ENCODE measurements at places on chromosomes 3 and 15.

DNA sequence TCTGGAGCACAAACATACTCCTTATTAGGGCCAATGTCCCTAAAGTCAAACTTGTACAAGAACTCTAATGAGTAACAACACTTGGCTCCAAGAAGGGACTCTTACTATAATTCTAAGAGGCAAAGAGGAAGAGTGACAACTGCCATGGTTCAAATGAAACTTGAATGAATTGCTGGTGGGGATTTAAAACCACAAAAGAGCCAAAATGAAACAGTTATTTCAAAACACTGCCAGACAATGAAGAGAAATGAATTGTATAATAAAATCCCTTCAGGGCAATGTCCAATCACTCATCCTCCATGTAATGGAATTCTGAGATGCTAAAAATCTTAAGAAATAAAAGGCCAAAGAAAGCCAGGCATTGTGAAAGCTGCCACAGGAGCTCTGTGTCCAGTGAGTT, 14.2 kb downstream of the THRB start:
- DNase-seq: no peak

GRCh38 chr15:74611341-74611740, 4.3 kb upstream of the CLK3 start:
- no peak for DNase-seq

DNA sequence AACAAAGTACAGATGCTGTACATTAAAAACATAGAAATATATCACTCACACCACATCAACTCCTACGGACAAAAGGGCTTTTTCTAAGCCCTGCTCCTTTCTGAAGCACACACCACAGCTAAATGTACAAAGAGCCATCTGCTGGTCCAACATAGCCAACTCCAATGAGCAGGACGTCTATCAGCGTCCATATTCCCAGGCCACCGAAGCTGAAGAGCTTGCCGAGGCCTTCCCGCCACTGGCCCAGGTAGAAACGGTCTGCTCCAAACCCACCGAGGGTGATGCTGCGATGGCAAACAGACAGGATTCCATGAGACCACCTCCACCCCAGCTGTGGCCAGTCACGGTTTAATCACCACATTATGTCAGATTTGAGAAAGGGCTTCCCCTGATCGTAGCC, 9.8 kb downstream of the TM2D3 start:
- no peak for DNase-seq

DNA sequence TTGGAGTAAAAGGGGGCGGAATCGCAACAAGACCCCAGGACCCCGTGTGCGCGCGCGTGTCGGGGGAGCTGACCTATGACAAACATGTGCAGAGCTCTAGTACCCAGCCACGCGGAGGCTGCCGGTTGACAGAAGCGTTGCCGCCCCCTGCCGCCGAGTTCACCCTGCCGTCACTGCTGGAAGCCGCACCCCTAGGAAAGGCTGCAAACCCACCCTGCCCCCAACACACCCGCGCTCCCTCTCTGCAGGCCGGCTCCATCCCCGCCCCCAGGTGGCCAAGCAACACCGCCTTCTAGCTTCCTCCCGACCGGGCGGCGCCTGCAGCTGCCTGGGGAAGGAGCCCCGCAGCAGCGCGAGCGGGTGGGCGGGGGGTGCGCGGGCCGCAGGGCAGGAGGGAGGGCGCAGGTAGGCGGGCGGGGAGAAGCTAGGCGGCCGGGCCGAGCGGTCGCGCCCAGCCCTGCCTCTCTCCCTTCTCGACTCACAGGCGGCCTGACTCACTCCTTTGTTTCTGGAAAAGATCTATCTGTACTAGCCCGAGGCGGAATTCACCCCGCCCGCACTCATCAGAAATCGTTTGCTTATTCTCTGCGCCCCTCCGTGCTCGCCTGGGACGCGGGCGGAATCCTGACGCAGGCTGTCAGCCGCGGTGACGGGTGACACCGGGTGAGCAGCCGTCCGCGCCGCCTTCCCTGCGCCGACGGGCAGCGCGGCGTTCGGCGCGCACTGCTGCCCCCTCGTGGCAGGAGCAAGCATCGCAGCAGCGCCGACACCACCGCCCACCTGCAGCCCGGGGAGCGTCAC, 160.8 kb downstream of the GAP43 start:
- DNase-seq: peak; percentile 78

GRCh38 chr3:55620351-55621025, 133.4 kb upstream of the WNT5A start:
- DNase-seq: no peak

DNA sequence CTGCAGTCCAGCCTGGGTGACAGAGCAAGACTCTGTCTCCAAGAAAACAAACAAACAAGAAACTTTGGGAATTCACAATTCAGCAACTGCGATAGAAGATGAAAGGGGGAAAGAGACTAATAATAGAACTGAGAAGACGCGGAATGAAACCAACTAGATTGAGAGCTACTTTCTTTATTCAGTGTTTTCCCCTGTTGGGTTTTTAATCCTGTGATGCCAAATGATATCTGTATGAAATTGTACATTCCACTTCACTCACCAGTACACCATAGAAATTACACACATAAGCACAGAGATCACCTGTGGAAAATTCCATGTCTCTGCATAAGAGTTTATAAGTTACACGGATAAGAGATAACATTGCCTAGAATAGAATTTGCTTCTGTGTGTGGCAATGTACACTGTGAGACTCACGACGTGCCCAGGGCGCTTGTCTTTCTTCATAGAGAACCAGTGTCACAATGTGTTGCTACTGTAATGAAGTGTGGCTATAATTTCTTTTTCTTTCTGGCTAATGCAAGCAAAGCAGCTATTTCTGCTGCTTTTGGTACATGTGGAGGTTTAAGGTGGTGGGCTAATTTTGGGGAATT, 17.7 kb upstream of the CHST2 start:
- DNase-seq: no peak

- DNase-seq: no peak
Measured at GRCh38 chr3:172699031-172699430, 11.8 kb downstream of the NCEH1 start.

DNA sequence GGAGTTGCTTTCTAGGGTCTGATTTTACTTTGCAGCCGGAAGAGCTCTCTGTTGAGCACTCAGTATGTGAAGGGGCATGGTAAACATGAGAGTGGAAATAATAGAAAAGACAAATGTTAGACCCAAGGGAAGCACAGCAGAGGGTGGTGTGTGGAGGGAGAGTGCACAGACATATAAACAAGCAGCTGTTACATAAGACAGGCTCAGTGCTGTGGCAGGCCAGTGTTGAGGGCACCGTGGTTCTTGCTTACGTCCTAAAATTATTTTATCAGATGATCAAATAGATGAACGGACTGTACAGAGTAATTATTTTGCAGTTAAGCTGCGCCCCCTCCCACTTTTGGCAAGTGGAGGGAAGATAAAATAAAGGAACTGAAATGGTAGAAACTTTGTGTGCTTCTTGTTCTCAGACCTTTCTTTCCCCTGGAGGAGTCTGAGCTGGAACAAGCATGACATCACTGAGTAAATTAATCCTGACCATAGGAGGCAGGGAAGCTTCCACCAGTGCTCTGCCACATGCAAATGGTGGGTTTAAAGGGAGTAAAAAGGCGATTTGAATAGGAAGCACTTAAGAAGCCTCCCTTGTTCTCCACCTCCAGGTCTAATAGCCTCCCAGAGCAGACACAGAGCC, 205.6 kb downstream of the IL20RB start:
- DNase-seq: no peak

GRCh38 chr15:77024273-77025082, 29.6 kb downstream of the PSTPIP1 start:
- DNase-seq: peak; percentile 41

- DNase-seq: no peak
Measured at GRCh38 chr3:174951498-174952005, 92.4 kb downstream of the NAALADL2 start.

DNA sequence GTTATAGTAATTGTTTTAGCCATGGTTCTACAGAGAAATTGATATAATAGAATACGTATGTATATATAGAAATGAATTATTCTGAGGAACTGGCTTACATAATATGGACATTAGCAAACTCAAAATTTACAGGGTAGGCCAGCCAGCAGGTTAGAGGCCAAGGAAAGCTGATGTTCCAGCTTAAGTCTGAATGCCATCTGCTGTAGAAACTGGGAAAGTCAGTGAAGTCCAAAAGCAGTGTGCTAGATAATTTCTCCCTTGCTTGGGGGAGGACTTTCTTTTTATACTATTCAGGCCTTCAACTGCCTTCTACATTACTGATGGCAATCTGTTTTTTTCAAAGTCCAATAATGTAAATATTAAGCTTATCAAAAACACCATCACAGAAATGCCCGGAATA, 1174.7 kb downstream of the ZPLD1 start:
- DNase-seq: no peak

GRCh38 chr3:173396191-173397041, 1.1 kb upstream of the NLGN1 start:
- DNase-seq: no peak

DNA sequence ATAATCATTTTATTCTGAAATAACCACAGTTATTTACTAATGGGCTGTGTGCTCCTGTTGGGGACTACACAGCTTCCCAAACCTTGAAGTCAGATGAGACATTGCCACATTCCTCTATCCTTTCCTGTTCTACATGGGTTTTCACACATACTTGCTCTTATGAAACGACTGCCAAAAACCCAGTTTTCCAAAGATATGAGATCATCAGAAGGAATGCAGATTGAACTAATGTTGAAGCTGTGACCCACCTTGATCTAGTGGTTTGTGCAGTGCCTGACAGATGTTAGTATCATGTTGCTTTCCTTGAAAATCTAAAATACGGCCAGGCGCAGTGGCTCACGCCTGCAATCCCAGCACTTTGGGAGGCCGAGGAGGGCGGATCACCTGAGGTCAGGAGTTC, 144.6 kb downstream of the VGLL4 start:
- no peak for DNase-seq

- no peak for DNase-seq
Measured at GRCh38 chr3:184284696-184285095, 8.9 kb downstream of the ECE2 start.

GRCh38 chr3:78683284-78683683, 1084.5 kb downstream of the ROBO1 start:
- DNase-seq: no peak

DNA sequence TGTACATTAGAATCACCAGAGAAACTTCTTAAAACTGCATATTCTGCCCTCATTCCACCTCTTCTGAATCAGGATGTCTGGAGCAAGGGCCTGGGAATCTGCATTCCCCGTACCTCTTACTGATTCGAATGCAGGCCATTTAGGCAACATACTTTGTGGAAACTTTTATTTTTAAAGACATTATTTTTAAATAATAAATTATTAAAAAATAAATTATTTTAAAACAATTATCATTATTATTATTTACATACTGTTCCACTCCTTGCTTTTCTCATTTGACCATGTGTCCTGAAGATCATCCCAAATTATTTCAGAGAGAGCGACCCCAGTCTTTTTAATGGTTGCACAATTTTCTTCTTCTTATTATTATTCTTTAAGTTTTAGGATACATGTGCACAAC, 336.6 kb upstream of the TBC1D5 start:
- no peak for DNase-seq

DNA sequence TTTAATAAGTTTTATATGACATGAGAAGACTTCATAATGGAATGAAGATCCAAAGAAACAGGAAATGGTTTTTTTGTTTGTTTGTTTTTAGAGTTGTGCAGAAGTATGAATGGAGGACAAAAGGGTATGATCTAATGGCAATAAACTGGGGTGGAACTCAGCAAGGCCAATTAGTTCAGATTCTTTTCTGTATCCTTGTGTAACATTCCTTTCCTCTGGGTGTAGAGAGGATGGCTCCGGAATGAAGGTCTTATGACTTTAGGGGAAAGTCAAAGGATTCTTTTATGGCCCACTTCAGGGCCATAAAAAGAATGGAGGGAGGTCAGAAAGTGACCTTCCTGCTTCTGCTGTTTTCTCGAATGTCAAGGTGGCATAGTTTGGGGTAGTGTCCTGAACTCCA, 152.6 kb downstream of the DPH6 start:
- no peak for DNase-seq

GRCh38 chr3:20055020-20055775, 15.0 kb downstream of the KAT2B start:
- DNase-seq: no peak

- DNase-seq: no peak
Measured at GRCh38 chr3:16066545-16066944, 107.9 kb upstream of the GALNT15 start.

GRCh38 chr15:94234300-94234699, 2.9 kb downstream of the MCTP2 start:
- no peak for DNase-seq

DNA sequence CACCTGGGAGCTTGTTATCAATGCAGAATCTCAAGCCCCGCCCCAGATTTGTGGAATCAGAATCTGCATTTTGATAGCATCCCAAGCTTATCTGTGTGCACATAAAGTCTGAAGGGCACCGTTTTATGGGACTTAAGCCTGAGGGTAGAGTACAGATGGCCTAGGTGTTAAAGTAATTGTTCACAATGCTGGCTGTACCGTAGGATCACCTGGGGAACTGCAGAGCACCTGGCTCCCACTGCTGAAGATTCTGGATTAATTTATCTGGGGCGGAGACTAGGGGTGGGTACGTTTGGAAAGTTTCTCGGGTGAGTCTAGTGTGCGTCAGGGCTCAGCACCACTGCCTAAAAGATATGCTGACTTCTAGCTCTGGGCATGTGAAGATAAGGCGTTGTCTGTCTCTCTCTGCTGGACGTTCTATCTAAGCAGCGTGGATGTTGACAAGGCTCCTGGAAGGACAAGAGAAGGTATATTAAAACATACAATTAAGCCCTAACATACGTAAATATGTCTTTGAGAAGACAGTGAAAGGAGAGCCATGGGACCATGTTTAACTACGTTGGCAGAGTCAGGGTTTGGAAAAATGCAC, 63.2 kb upstream of the RASGRP1 start:
- DNase-seq: no peak

- DNase-seq: no peak
Measured at GRCh38 chr15:29110733-29111132, 158.9 kb downstream of the NSMCE3 start.

GRCh38 chr3:67462187-67462586, 192.2 kb downstream of the SUCLG2 start:
- no peak for DNase-seq

DNA sequence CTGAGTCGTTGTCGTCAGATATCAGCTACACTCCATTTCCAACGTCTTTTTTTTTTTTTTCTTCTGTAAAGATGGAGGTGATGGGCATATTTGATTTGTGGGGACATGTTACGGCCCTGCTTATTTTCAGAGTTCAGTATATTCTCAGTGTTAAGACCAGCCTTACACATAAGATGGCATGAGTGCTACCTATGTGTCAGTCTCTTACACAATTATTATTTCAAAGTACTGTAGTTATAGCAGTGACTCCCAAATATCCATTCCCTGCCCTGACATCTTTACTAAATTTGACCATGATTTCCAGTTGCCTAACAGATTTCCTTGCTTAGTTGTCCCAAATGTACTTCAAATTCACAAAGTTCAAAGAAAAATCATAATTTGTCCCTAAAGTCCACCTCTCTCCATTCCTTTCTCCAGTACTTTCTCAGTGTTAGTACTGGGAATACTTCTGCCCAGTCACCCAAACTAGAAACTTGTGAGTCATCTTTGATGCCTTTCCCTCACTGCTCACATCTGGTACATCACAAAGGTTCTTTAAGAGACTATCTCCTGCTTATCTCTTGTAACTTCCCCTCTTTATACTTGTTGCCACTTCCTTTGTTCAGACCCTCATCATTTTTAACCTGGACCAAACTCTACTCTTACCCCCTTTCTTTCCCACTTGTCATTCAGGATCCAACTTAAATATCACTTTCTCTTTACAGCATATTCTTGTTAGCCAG, 67.0 kb downstream of the ZNF609 start:
- no peak for DNase-seq

- no peak for DNase-seq
Measured at GRCh38 chr15:64740311-64741170, 34.8 kb downstream of the RBPMS2 start.
